ENCODE measurements at places on chromosomes 3 and 15. TPM values are rescaled to one million over a fixed set of nuclear protein-coding genes. Genes with fewer than 3 reads are reported as not detected.

- DNase-seq, result no peak
These were observed 617.0 kb upstream of the ROBO1 start for GRCh38 chr3:80384811-80385210.

GRCh38 chr15:86317384-86317740 lies 237.7 kb downstream of the AGBL1 start:
- no peak for DNase-seq

GRCh38 chr3:136070953-136071949 lies 105.7 kb downstream of the PPP2R3A start:
- DNase-seq, result peak; percentile 38

DNA sequence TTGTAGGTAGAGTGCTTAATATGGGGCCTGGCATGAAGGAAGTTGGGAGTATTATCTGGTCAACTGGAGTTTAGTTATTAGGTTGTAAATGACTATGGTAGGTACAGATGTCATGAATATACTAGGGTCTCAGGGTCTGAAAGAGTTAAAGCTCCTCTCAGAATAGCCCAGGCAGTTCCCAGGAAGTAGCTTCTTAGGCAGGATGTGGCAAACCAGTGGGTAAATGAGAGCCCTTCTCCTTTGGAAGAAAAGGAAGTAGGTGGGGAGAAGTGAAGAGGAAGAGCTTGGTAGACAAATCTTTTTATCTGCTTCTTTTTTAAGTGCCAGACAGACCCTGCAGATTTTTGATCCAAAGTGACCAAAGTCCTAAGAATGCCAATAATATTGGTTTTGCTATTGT lies 24.5 kb downstream of the MAP2K1 start:
- peak; percentile 59 for DNase-seq

DNA sequence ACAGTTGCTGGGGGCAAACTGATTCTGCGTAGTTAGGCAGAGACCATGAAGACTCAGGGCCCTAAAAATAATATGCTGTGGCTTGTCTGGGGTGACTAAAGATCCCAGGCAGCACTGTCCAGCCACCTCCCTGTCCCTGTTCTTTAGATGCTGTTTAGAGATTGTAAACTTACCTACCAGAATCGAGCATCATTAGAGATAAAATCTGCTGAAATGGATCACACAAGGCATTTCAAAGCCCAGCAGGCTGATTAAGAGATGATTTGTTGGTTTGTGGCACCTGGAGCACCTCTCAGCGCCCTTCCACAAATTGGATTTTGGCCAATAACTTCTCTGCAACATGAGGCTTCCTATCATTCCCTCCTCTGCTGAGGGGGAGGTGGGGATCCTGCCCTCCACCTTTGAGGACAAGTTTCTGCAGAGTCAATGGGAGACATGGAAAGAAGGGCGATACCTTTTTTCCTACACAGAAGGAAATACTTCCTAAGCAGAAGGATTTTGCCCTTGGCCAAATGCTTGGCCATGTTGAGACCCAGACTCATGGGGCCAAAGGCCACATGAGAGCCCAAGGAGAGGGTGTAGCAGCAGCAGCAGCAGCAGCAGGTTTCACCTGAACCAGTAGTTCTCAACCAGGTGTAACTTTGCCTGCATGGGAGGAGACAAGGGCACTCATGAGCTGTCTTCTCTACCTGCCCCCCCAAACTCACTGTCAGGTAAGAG lies 37.5 kb downstream of the SEMA5B start:
- no peak for DNase-seq

GRCh38 chr3:12907296-12907695 lies 65.9 kb upstream of the RPL32 start:
- no peak for DNase-seq

DNA sequence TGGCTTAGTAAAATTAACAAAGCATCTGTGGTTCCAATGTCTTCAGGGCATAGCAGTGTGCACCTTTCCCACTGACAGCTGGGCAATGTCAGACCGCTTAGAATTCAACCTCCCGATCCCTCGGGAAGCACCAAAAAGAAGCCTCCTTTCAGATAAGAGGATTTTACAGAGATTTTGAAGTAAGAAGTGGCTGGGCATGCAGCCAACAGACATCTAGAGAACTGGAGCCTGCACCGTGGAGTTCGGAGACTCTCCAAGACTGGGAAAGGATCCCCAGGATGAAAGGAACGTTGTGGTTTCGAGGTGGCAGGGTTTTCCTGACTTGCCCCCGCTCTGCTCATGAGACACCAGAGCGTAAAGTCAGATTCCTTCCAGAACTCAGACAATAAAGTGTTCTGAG lies 5.3 kb downstream of the FAM174B start:
- peak; percentile 5 for DNase-seq

DNA sequence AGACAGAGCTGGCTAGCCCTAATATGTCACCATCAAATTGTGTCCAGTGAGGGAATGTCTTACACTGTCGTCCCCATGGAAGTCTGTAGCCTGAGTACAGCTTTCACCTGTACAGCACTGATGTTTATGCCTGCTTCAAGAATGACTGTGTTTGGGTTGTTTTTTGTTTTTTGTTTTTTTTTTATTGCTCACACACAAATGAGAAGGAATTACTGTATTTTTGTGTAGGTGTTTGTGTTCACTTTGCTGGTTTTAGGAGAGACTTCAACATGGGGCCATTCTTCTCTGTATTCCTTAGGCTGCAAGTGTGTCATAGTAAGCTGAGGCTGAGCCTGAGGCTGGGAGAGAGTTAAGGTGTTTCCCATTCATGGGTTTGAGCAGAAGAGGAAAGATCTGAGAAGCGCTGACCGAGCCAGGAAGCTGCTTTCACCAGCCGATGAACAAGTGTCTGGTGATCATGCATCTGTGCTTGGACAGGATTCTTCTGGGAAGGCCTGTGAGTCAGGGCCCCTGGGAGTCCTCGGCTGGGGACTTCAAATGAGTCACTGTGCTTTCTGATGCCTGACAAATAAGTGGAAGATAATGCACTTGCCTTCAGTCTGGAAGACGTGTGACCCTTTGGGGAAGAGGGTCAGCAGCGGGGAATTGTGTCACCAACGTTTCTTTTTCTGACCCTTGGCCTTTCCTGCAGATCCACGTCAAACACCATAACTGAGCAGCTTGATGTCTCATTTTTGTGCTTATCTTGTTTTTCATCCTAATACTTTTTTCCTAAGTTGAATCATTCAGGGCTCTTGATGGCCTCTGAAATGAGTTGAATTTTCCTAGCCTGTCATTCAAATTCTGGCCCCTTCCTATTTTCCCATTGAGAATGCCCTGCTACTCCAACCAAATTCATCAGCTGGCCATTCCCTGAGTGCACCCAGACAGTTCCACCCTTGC lies 36.7 kb upstream of the ZBTB38 start:
- DNase-seq, result peak; percentile 100

DNA sequence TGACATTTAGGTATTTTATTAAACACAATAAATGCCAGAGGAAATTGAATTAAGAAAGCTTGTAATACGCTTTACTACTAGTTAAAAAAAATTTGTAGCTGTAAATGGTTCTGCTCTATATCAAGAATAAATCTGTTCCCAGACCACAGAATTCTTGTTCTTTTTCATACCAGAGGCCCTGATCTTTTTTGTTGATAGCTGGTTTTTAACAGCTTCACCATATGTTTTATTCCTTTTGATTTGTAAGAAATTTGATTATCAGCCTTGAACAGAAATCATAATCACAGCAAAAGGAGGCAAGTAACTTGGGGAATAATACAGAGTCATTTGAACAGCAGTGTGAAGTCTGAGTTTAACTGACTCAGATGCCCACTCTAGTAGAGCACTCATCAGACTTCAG lies 202.7 kb downstream of the CNTN4 start:
- no peak for DNase-seq

GRCh38 chr3:196207833-196208607 lies 3.2 kb downstream of the ZDHHC19 start:
- no peak for DNase-seq

DNA sequence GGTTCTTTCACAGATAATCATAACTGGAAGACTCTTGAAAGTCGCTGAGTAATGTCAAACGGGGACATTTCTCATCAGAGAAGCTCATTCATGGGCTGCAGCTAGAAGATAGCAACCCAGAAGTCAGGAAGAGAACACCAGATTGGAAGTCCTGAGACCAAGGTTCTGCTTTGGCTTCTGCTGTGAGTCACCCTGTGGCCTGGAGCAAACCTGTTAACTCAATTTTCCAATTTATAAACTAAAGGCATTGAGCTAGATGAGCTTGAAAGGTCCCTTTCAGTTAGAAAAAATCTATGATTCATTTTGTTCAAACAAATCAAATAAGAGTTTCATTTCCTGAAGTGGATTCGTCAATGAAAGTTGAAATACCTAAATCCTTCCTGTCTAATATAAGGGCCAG lies 402.2 kb downstream of the EPHB1 start:
- peak; percentile 93 for DNase-seq

Gene PAQR5
- total RNA-seq, result 5.3 TPM

Gene ARL14
- 0.68 TPM for total RNA-seq

Gene PLCH1
- 0.53 TPM for total RNA-seq

Gene SAMMSON
- 0.43 TPM for total RNA-seq

Gene NR2E3
- total RNA-seq, result not detected

Gene SCG5
- 36.1 TPM for total RNA-seq

Gene NANOGP8
- not detected for total RNA-seq

Measured in HT1080 (cell line).